ENCODE measurements at places on chromosomes 11 and 22. TPM values are rescaled to one million over a fixed set of nuclear protein-coding genes. Genes with fewer than 3 reads are reported as not detected.

BLID gene
- polyA plus RNA-seq, result not detected

GTSE1 gene
- 25.2 TPM for polyA plus RNA-seq

OR5P2 gene
- 0.13 TPM for polyA plus RNA-seq

TEX12 gene
- 0.52 TPM for polyA plus RNA-seq

SLC15A3 gene
- polyA plus RNA-seq, result 15.7 TPM

MMP13 gene
- not detected for polyA plus RNA-seq

CSF2RB gene
- polyA plus RNA-seq, result 1.9 TPM

BTBD18 gene
- polyA plus RNA-seq, result 0.70 TPM

CBY1 gene
- polyA plus RNA-seq, result 59.4 TPM

TMEM134 gene
- 39.4 TPM for polyA plus RNA-seq

UPK2 gene
- 11.8 TPM for polyA plus RNA-seq

TSSK2 gene
- not detected for polyA plus RNA-seq

TYMP gene
- polyA plus RNA-seq, result 1.0 TPM

TBX10 gene
- polyA plus RNA-seq, result not detected

PTH gene
- polyA plus RNA-seq, result not detected

CD3E gene
- polyA plus RNA-seq, result 0.22 TPM

SLC22A9 gene
- polyA plus RNA-seq, result not detected

CTSD gene
- polyA plus RNA-seq, result 198 TPM

RCOR2 gene
- polyA plus RNA-seq, result 12.2 TPM
